ENCODE measurements at places on chromosomes 16 and 17.

DNA sequence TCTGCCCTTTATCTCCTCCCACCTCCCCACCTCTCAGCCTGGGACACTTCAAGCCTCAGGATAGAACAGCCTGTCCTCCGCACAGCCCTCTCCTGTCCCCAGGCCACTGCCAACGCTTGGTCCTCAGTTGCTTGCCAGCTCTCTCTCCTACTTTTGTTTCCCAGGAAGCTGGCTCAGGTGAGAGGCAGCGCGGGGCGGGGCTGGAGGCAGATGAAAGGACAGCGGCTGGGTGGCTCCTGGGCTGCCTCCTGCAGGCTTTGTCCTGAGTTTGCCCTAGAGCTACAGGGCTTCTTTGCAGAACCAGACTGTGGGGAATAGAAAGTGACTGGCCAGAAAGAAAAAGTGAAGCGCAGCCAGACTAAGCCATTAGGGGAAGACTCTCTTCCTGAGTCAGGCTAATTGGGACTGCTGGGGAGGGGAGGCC lies 48.2 kb upstream of the CDC42EP4 start:
- no peak for DNase-seq

DNA sequence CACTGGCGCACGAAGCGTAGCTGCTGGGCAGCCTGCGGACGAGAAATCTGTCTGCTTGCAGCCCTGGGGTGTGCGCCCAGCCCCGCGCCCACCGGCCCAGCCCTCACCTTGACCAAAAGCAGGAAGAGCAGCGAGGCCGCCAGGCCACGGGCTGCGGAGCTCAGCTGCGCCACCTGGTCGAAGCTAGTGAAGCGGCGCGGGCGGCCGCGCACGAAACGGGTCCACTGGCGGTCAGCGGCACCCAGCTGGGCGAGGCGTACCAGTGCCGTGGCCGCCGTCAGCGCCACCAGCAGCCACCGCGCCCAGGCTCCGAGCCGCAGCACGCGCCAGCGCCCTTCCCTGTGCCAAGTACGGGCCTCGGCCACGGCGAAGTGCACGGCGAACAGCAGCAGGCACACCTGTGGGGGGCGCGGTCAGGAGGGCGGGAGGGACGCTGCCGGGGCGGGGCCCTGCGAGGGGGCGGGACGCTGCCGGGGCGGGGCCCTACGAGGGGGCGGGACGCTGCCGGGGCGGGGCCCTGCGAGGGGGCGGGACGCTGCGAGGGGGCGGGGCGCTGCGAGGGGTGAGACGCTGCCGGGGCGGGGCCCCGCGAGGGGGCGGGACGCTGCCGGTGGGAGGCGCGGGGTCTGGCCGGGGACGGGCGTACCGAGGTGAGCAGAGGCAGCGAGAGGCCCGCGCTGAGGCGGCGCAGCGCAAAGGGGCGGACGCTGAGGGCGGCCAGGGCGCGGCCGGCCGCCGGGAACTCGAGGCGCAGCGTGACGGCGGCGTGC lies 43.2 kb downstream of the TSC2 start:
- DNase-seq = no peak

GRCh38 chr17:75326226-75326848 lies 37.1 kb upstream of the SLC25A19 start:
- no peak for DNase-seq

GRCh38 chr16:49343291-49343690 lies 30.3 kb upstream of the C16orf78 start:
- DNase-seq = no peak

- DNase-seq = no peak
Measured at GRCh38 chr16:62568926-62569325, 532.7 kb upstream of the CDH8 start.

- DNase-seq = no peak
Measured at GRCh38 chr16:11215935-11216556, 40.0 kb downstream of the SOCS1 start.

DNA sequence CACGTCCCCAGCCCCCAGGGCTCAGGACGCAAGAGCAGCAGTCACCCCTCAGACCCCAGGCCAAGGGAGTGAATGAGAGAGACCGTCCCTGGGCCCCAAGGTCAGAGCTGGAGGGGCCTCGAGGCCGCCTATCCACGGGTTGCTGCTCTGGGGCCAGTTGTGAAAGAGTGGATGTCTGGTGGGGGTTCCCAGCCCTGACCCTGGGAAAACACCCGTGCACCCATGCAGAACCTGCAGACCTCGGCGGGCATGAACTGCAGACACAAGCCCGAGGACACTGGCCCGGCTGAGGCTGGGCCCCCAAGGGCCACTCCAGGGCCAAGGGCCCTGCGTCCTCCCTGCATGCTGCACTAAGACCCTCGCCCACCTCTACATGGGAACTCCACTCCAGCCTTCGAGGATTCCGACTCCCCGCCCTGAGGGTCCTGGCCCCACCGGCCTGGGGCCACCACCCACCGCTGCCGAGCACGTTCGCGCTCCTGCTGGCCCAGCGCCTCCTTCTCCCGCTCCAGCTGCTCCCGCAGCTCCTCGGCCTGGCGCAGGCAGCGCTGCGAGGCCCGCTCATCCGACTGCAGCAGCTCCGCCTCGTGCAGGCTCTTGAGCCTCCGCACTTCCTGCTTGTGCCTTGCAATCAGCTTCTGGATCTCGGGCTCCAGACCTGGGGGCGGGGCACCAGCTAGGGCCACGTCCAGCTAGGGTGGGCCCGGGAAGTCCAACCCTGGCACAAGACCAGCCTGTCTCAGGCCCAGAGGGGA lies 27.6 kb upstream of the AATK start:
- DNase-seq = no peak

Data from DMS79 (cell line).